Keratinocyte (primary cell): ENCODE measurements at places on chromosomes 4 and X.

DNA sequence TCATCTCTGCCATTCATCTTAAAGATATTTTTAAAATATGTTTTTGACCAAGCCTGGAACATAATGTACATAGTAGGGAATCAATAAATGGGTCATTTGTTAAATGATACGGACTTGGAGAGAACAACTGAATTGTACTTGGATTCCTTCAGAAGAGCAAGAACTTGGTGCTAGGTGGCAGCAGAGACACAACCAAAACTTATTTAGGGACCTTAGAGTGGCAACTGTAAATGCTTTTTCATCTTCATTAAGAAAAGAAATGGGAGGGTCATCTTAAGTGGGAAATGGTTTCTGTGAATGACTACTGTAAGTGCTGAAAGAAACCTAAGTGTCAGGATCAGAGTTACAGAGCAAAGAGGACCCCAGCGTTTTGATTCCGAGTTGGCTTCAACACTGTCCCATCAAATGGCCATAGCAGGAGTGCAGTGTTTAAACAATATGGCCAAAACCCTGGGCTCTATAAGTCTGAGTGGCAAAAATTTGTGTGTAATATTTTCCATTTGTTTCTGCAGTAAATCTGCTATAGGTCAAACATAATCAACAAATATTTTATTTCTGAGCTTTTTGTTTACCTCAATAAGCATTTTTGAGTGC is 213.6 kb downstream of the PALLD start:
- no peak for DNase-seq

- no peak for DNase-seq
Observed at GRCh38 chr4:95212692-95213091, 336.1 kb downstream of the UNC5C start.

DNA sequence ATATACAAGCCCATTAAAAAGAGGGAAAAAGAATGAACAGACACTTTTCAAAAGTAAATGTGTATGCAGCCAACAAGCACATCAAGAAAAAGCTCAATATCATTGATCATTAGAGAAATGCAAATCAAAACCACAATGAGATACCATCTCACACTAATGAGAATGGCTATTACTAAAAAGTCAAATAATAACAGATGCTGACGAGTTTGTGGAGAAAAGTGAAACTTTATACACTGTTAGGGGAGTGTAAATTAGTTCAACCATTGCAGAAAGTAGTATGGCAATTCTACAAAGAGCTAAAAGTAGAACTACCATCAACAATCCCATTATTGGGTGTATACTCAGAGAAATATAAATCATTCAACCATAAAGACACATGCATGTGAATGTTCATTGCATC is 203.0 kb downstream of the ARAP2 start:
- no peak for DNase-seq

- no peak for DNase-seq
Observed at GRCh38 chr4:155889031-155889793, 14.3 kb upstream of the TDO2 start.

DNA sequence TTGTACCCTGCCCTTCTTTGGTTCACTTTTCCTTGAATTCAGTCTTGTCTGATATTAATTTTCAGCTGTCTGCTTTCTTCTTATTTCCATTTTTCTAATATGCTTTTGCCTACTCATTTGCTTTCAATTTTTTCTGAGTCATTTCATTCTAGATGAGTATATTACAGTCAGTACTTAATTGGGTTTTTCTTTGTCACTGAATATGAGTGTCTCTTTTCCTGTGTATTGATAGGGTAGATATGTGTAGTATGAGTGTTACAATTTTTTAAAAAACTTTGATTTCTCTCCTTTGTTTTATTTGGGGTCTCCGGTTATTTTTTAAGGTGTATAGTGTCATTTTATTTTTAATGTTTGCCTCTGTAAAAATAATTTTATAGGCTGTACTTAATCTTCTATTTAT is 222.2 kb downstream of the IDS start:
- DNase-seq, result no peak

DNA sequence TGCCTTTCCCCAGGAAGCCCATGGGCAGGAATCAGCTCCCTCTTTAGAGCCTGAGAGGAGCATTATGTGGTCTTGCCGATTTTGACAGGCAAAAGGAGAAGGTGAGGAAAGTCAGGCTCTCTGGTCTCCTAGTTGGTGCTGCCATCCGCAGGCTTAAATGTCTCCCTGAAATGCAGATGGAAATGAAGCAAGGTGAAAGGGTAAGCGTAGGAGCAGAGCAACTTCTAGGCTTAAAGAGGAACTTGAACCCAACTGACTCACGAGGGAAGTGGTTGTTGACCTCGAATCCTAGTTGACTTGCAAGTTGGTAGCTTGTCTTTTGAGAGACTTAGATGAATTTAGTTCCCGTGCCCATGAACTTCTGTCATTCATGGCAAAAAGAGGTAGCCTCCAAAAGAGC is 205.9 kb downstream of the PTTG2 start:
- DNase-seq, result no peak

DNA sequence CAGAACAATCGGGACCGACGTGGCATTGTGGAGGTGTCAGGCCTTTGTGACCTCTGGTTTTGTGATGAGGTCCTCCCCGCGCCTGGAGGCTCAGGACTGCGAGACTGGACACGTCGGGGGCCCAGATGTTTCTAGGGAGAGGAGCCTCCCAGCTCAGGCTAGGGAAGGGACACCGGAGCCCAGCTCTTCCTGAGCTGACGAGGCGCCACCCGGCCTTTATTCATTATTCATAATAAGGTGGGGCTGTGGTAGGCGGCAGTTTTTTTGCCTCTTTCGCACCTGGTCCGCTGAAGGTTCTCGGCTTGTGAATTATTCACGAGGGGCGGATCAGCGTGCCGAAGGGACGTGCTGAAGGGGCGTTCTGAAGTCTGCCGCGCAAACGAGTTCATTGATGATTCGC is 2.3 kb upstream of the UBA1 start:
- DNase-seq, result no peak

DNA sequence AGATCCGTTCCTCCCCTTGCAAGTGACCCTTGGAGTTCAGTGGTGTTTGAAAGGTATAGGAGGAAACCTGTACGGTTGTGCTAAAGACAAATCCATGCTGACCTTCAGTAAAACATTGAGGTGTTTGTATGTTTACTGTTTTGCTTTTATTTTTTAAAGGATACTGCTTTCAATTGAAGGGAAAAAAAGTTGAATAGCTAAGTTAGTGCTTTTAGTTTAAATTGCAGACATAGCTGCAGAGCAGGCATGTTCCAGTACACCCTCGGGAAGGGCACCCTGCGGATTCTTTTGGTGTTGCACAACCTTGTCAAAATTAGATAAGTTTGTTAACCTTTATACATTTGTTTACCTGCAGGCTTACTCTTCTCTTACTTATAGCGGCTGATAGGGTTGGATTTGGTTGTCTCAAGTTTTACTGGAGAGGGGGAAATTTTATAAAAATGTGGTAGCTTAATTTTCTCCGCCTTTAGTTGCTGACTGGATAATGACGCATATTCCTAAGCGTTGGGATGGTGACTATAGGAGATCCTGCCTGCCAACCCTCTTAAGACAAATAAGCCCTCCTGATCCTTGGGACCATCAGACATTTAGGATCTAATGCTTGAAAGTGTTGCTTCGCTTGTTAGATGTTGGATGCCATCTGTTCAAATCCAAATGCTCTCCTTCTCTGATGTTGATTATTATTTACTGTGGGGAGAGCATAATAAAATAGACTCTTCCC is 2.0 kb downstream of the RAPGEF2 start:
- DNase-seq, result no peak
